ENCODE measurements at places on chromosomes 2 and 18.

DNA sequence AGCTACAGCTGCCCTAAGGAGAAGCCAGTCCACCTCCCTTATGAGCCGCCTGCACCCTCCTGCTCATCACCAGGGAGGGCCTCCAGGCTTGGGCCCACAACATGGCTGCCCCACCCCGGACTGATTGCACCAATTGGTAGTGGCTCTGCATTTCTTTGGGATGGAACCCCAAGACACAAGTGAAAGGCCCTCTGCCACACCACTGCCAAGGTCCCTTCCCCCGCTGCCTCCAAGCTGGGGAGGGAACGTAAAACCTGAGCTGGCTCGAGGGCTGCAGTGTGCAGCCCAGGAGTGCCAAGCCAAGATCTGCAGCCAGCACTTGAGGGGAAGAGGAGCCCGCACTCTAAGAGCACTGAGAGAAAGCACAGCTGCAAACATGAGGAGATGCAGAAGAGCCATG, 97.3 kb downstream of the EFEMP1 start:
- DNase-seq: no peak

- DNase-seq: no peak
Measured at GRCh38 chr18:41674506-41674905, 280.5 kb upstream of the PIK3C3 start.

DNA sequence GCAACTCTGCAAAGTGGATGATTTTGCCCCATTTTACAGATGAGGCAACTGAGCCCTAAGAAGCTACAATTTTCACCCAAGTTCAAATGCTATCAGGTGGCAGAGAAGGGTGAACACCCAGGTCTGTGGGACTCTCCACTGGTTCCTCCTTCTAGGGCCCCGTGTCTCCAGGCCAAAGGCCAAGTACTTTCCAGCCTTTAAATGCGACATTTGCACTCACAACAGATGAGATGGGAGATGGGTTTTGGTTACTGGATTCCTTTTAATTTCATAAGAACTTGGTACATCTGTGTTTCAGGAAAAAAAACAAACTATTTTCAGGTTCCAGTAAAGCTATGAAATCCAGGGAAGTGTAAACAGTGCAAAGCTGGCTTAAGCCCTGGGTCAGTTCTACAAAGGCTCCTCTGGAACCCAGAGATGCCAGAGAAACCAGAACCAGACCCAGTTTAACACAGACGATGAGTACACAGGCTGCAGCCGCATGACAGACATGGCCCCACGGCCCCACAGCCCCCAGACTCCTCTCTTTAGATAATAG, 361.7 kb downstream of the ANAPC1 start:
- no peak for DNase-seq

DNA sequence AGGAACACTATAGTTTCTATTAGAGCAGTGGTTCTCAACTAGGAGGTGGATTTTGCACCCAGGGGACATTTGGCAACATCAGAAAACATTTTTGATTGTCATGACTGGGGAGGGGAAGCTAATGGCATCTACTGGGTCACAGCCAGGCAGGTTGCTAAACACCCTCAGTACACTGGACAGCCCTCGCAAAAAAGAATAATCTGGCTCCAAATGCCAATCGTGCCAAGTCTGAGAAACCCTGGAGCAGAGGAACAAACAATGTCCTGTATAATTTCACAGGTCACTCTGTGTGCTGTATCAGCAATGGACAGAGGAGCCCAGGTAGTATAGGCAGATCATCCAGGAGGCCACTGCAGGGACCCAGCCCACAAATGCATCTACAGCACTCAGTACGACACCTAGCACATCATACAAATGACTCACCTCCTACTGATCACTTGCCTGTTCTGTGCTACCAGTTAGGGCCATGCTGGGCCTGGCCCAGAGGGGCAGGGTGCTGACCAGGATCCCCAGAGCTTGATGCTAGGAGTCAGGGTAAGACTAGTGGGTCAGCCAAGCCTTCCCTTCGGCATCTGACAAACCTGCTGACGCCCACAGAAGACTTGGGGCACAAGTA, 37.6 kb downstream of the SFXN5 start:
- no peak for DNase-seq

DNA sequence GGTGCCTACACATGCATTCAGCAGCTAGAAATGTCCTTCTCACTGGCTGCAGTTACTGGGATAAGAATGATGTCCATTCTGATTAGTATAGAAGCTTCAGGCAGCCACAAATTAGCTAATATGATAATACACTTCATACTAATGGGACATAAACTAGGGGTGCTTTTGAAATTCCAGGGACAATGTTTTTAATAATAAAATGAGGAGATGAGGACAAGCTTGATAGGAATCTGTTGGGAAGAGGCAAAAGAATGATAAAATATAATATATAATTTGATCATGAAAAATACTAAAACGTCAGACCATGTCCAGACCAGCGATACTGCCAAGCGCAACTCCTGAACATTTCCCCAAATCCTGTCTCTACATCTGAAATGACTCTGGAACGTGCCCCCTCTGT, 157.1 kb downstream of the RIT2 start:
- no peak for DNase-seq

Data from fibroblast of skin of scalp (primary cell).